ENCODE measurements at places on chromosomes 2 and 18. TPM values are rescaled to one million over a fixed set of nuclear protein-coding genes. Genes with fewer than 3 reads are reported as not detected.

Gene HOXD1
- not detected for total RNA-seq

- H3K27ac ChIP-seq = no peak overlapping the region
- H3K4me3 ChIP-seq = no peak overlapping the region
- peaks cover 31% of the 10 kb centered on the region for H3K4me1 ChIP-seq
- DNase-seq = no peak
- H3K36me3 ChIP-seq = peaks cover 20% of the 10 kb centered on the region
Measured at GRCh38 chr2:30627151-30627550, 180.1 kb downstream of the CAPN13 start.

DNA sequence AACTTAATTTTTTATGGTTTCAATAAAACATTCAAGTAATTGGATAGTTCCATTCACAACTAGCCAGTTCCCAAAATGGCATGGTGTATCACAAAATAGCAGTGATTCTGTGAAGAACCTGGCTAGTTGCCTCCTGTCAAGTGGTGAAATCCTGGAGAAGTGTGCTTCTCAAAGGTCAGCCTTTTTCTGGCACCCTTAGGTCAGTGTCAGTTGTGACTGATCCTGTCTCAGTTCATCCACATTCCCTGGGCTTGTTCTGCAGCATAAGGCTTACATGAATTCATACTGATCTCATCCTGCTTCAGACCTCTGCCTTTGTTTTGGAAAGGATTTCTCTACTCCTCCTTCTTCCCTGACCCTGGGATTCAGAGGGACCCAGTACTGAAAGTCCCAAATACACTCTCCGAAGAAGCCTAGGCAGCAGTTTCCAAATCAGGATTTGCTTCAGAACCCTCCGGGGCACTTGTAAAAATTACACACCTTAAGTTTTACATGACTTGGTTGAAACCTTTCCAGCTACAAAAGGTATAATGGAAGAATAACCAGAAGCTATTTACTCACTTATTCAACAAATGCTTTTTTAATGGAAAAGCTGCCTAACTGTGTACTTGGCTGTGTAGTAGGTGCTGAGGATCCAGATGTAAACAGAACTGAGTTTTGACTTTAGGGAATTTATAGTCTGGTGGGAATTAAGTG lies 11.0 kb downstream of the MAP3K20 start:
- H3K4me1 ChIP-seq = no peaks in the 10 kb centered on the region
- H3K4me3 ChIP-seq = no peak overlapping the region
- peaks cover 27% of the 10 kb centered on the region for H3K27me3 ChIP-seq

DNA sequence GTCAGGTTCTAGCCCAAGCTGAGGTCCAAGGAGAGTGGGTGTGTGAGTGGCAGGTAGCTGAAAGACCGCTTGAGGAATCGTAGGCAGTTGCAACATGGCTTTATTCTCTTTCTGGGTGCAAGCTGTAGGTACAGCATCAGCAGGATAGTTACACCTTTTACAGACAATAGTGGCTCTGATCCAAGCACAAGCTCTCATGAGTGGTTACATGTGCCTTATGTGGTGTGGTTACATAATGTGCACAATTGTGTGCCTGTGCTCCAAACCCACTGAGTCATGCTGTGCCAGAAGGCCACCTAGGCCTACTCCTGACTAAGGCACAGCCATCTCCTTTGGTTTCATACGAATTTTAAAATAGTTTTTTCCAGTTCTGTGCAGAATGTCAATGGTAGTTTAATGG lies 227.6 kb downstream of the SATB2 start:
- no peaks in the 10 kb centered on the region for H3K4me1 ChIP-seq
- no peak overlapping the region for H3K4me3 ChIP-seq
- no peaks in the 10 kb centered on the region for H3K36me3 ChIP-seq

- H3K27ac ChIP-seq = no peak overlapping the region
- no peak overlapping the region for H3K4me3 ChIP-seq
- peak; percentile 13 for DNase-seq
- H3K27me3 ChIP-seq = no peaks in the 10 kb centered on the region
- H3K36me3 ChIP-seq = no peaks in the 10 kb centered on the region
Measured at GRCh38 chr2:72994991-72995380, 76.5 kb downstream of the SFXN5 start.

Gene RBM45
- 15.6 TPM for total RNA-seq

Gene HAAO
- not detected for total RNA-seq
